Melanocyte of skin (primary cell): ENCODE measurements at places on chromosomes 4 and X. TPM values are rescaled to one million over a fixed set of nuclear protein-coding genes. Genes with fewer than 3 reads are reported as not detected.

The PNMA6F gene
- not detected in 2 replicates for total RNA-seq

The CHRNA9 gene
- total RNA-seq = not detected in 2 replicates

The NDNF gene
- total RNA-seq = under 0.01 TPM in 1 of 2 replicates, not detected in the other

The PAGE1 gene
- total RNA-seq = not detected in 2 replicates

The SYN1 gene
- 0.36 TPM in 1 of 2 replicates, not detected in the other for total RNA-seq

The UGT2B17 gene
- total RNA-seq = not detected in 2 replicates

The GAGE12E gene
- total RNA-seq = not detected in 2 replicates

The CXCL8 gene
- 8.6 and 27.6 TPM in 2 replicates for total RNA-seq

The ALB gene
- total RNA-seq = not detected in 2 replicates

The NAT8L gene
- 0.67 and 2.2 TPM in 2 replicates for total RNA-seq

The STARD8 gene
- total RNA-seq = 9.4 and 15.0 TPM in 2 replicates

The PSMD10 gene
- total RNA-seq = 89.9 and 90.7 TPM in 2 replicates

The MAGEE2 gene
- total RNA-seq = not detected in 2 replicates

The FANCB gene
- total RNA-seq = 11.7 and 13.1 TPM in 2 replicates

The SYNPO2 gene
- under 0.01 TPM in 2 replicates for total RNA-seq

The OPN1MW gene
- not detected in 2 replicates for total RNA-seq

The CPLX1 gene
- not detected in 2 replicates for total RNA-seq

The NELFA gene
- total RNA-seq = 16.5 and 21.4 TPM in 2 replicates

The MMRN1 gene
- under 0.01 TPM in 1 of 2 replicates, not detected in the other for total RNA-seq

The EMCN gene
- total RNA-seq = not detected in 2 replicates

The BMP3 gene
- total RNA-seq = not detected in 2 replicates

The IQCM gene
- total RNA-seq = not detected in 2 replicates

The MAGEB6B gene
- not detected in 2 replicates for total RNA-seq

The PYURF gene
- 99.8 and 141 TPM in 2 replicates for total RNA-seq

The IRS4 gene
- total RNA-seq = under 0.01 and 0.46 TPM in 2 replicates

The CDX4 gene
- not detected in 2 replicates for total RNA-seq

The GABRE gene
- 0.36 TPM in 1 of 2 replicates, not detected in the other for total RNA-seq
